ENCODE measurements at places on chromosomes 16 and 17. TPM values are rescaled to one million over a fixed set of nuclear protein-coding genes. Genes with fewer than 3 reads are reported as not detected.
A peak's percentile ranks its signal among the peaks of the same experiment; 100 is the strongest.

GRCh38 chr17:41781404-41782110, 5.0 kb downstream of the JUP start:
- H3K27me3 ChIP-seq: no peaks in the 10 kb centered on the region
- no peak for DNase-seq
- H3K27ac ChIP-seq: no peak overlapping the region
- H3K4me1 ChIP-seq: peaks cover 39% of the 10 kb centered on the region
- H3K36me3 ChIP-seq: no peaks in the 10 kb centered on the region

- DNase-seq: no peak
Measured at GRCh38 chr16:48394355-48394703, 9.1 kb upstream of the SIAH1 start.

DNA sequence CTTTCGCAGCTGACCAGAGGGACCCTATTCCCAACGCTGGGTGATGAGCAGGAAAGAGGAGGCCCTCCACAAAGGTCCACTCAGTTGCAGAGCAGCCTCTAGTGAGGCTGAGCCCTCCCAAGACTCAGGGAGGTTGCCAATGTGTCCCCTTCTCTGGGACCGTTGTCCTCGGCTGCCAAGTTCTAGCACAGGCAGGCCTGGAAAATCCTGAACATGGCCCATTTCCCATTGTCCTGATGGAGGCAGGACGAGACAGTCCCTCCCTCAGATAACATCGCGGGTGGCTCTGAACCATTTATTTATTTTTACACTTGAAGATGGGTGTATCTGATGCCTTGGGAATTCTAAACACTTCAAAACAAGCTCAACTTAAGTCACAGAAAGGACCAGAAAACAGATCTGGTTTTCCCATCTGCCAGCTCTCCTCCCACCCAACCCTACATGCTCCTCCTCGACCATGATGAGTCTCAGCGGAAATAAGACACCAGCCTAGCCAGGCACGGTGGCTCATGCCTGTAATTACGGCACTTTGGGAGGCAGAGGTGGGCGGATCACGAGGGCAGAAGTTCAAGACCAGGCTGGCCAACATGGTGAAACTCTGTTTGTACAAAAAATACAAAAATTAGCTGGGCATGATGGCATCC, 12.8 kb downstream of the CDIP1 start:
- no peaks in the 10 kb centered on the region for H3K27me3 ChIP-seq
- DNase-seq: no peak
- peaks cover 11% of the 10 kb centered on the region for H3K4me1 ChIP-seq
- H3K27ac ChIP-seq: no peak overlapping the region
- no peak overlapping the region for H3K4me3 ChIP-seq

GRCh38 chr17:9218911-9219310, 197.6 kb downstream of the NTN1 start:
- H3K36me3 ChIP-seq: no peaks in the 10 kb centered on the region
- no peak overlapping the region for H3K27ac ChIP-seq
- peaks cover 16% of the 10 kb centered on the region for H3K4me1 ChIP-seq
- no peak for DNase-seq
- no peaks in the 10 kb centered on the region for H3K27me3 ChIP-seq

GRCh38 chr17:63447471-63448009, 1.4 kb upstream of the CYB561 start:
- no peak overlapping the region for H3K27ac ChIP-seq
- H3K4me3 ChIP-seq: no peak overlapping the region
- DNase-seq: no peak
- peaks cover 22% of the 10 kb centered on the region for H3K4me1 ChIP-seq

- peaks cover 2% of the 10 kb centered on the region for H3K27me3 ChIP-seq
- peaks cover 2% of the 10 kb centered on the region for H3K4me1 ChIP-seq
- DNase-seq: peak; percentile 21
- no peak overlapping the region for H3K4me3 ChIP-seq
Measured at GRCh38 chr16:48101069-48101674, 54.6 kb downstream of the ABCC12 start.

TPPP3 gene
- 0.75 TPM for total RNA-seq

DNA sequence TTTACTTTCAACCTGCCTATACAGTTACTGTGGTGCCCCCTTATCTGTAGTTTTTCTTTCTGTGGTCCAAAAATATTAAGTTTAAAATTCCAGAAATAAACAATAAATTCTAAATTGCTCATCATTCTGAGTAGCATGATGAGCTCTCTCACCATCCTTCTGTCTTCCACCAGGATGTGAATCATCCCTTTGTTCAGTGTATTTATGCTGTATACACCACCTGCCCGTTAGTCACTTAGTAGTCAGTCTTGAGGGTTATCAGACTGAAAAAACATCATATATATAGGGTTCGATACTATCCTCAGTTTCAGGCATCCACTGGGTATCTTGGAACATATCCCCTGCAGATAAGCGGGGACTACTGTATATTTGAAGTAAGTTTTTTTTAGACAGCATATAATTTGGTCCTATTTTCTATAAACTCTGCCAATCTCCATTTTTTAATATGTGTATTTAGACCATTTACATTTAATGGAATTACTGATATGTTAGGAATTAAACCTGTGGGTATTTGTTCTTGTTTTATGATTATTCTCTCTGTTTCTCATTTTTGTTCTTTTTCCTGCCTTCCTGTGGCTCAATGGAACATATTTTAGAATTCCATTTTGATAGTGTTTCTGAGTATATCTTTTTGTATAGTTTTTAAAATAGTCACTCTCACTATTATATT, 31.0 kb downstream of the TBX21 start:
- no peak overlapping the region for H3K27ac ChIP-seq
- no peak overlapping the region for H3K4me3 ChIP-seq
- no peaks in the 10 kb centered on the region for H3K4me1 ChIP-seq
- H3K27me3 ChIP-seq: peaks cover 7% of the 10 kb centered on the region
- no peak for DNase-seq

DNA sequence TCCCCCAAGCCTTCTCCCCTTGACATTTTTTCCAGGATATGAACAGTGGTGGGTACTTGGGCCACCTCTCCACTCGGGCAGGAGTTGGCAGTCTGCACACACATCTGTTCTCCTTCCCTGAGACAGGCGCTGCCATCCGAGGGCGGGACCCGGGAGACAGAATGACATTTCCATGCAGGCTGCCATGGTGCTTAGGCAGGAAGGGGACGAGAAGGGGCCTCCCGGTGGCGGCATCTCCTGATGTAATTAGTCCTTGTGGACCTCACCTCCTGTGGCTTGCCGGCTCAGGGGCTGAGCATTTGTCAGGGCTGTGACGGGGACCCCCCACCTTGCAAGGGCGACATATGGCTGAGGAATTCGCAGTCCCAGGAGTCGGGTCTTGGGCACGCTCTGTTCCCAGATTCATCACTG, 197.2 kb downstream of the FOXL1 start:
- no peak overlapping the region for H3K4me3 ChIP-seq
- H3K27me3 ChIP-seq: no peaks in the 10 kb centered on the region
- no peaks in the 10 kb centered on the region for H3K36me3 ChIP-seq
- peaks cover 19% of the 10 kb centered on the region for H3K4me1 ChIP-seq
- H3K27ac ChIP-seq: no peak overlapping the region

PRRT2 gene
- 6.7 TPM for total RNA-seq

DNA sequence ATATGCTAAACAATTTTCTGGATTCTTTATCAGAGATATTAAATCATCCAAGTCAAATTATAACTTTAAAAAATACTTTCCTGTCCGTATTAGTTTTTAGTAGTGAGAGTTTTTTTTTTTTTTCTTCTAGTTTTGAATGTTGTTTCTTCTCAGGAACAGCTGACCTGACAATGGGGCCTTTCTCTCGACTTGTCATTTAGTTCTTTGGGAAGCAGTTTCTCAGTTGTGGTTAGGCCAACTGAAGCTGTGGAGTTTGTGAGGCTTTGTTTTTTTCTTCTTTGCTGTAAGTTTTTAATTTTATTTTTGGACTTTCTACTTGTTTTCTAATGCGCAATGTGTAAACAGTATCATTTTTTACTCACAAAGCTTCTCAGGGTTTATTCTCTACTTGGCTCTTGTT, 140.8 kb downstream of the FTO start:
- H3K4me3 ChIP-seq: no peak overlapping the region
- no peaks in the 10 kb centered on the region for H3K4me1 ChIP-seq

DNA sequence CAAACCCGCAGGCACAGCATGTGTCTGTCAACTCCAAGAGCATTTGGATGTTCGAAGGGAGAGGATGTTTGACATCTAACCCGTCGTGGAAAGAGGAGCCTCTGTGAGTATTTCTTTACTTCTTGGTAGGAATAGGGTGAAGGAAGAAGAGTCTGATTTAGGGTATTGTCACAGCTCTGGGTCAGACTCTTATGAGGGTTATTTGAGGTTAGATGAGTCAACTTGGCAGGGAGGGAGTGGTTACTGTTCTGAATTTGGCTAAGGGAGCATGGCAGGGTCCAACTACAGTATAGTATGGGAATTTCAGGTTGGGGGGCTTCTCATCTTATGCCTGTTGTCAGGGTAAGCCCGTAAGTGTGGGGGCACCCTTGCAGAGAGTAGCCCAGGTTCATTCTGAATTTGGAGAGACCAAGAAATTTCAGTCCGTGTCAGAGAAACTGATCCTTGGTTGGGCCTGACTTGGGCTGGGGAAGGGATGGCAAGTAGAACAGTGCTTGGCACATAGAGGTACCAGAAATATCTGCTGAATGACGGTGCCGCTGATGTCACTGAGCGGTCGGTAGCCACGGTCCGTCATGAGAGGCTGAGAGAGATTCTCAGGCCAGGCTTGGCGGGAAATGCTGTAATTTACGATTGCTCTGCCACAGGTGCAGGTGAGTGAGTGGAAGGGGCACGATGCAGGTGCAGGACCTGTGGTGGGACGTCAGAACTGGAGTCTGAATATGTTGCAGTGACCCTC, 43.2 kb downstream of the MYH3 start:
- no peaks in the 10 kb centered on the region for H3K36me3 ChIP-seq
- H3K27me3 ChIP-seq: no peaks in the 10 kb centered on the region
- no peak overlapping the region for H3K27ac ChIP-seq
- H3K4me1 ChIP-seq: no peaks in the 10 kb centered on the region

DNA sequence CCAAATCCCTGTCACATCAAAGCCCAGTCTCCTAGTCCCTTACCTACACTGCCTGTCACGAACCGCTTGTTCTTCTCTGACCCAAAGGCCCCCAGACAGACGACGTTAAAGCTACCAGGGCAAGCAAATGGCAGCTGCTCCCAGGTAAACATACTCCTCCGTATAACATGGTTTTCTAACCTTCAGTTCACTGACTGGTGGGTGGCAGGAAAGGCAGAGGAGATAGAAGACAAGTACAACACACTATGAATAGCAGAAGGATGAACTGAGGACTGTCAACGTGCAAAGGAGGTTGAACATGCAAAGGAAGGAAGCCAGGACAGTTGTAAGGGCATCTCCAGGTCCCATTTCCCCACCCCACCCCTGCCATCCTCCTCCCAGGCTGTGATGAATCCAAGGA, 449.8 kb downstream of the SHISA9 start:
- no peak overlapping the region for H3K4me3 ChIP-seq
- DNase-seq: no peak
- H3K27me3 ChIP-seq: no peaks in the 10 kb centered on the region
- H3K27ac ChIP-seq: no peak overlapping the region
- H3K36me3 ChIP-seq: no peaks in the 10 kb centered on the region
- H3K4me1 ChIP-seq: no peaks in the 10 kb centered on the region

DNA sequence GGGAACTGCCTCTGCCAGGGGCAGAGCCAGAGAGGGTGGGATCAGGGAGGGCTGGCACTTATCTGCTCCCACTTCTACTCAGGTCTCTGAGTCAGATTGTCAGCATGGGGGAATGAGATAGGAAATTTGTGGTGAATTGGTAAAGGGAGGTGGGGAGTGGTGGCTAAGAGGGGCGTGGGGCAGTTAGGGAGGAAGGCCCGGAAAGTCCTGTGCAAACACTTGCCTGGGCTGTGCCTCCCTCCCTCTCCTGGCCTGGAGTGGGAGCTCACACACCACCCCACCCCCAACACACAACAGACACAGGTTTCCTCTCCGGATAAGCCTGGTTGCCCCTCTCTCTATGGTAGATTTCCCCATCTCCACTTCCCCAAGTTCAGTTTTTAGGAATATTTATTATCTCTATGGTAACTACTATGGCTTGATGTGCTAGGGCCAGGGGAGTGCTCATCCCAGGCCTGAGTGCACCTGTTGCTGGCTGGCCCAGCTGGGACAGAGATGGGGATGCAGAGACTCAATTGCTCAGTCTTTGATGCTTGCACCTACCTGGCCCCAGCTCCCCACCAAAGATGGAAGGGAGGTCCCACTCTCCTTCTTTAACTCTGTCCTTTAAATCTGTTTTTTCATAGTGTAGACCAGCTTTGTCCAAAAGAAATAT, 2.7 kb downstream of the SPNS2 start:
- H3K27me3 ChIP-seq: peaks cover 47% of the 10 kb centered on the region
- no peak for DNase-seq
- H3K4me3 ChIP-seq: no peak overlapping the region
- H3K27ac ChIP-seq: no peak overlapping the region
- peaks cover 23% of the 10 kb centered on the region for H3K4me1 ChIP-seq

- no peaks in the 10 kb centered on the region for H3K4me1 ChIP-seq
- H3K27me3 ChIP-seq: no peaks in the 10 kb centered on the region
- H3K27ac ChIP-seq: no peak overlapping the region
- DNase-seq: no peak
- no peak overlapping the region for H3K4me3 ChIP-seq
Measured at GRCh38 chr16:27611340-27611739, 61.4 kb downstream of the KATNIP start.

GRCh38 chr17:10041916-10042588, 137.0 kb upstream of the RCVRN start:
- no peak overlapping the region for H3K27ac ChIP-seq
- H3K27me3 ChIP-seq: no peaks in the 10 kb centered on the region
- H3K36me3 ChIP-seq: no peaks in the 10 kb centered on the region
- DNase-seq: no peak
- no peaks in the 10 kb centered on the region for H3K4me1 ChIP-seq

JPH3 gene
- 9.3 TPM for total RNA-seq

SLC5A10 gene
- 0.14 TPM for total RNA-seq

PRSS22 gene
- total RNA-seq: 0.58 TPM

GRCh38 chr16:67531247-67531646, 2.6 kb downstream of the RIPOR1 start:
- H3K27ac ChIP-seq: peak overlapping the region; percentile 84
- no peaks in the 10 kb centered on the region for H3K36me3 ChIP-seq
- H3K4me3 ChIP-seq: no peak overlapping the region
- H3K27me3 ChIP-seq: no peaks in the 10 kb centered on the region

- H3K4me3 ChIP-seq: no peak overlapping the region
- no peaks in the 10 kb centered on the region for H3K4me1 ChIP-seq
- DNase-seq: no peak
Measured at GRCh38 chr16:74230126-74230525, 66.5 kb upstream of the PSMD7 start.

Data from astrocyte (in vitro differentiated cells and primary cell).